Right cardiac atrium (tissue), 5 donors: ENCODE measurements at places on chromosomes 1 and 21. TPM values are rescaled to one million over a fixed set of nuclear protein-coding genes. Genes with fewer than 3 reads are reported as not detected.

- DNase-seq = peak; percentile 69
Observed at GRCh38 chr1:209624558-209625549, 27.4 kb downstream of the LAMB3 start.

- no peak for DNase-seq
Observed at GRCh38 chr1:9222846-9223625, 11.5 kb upstream of the H6PD start.

DNA sequence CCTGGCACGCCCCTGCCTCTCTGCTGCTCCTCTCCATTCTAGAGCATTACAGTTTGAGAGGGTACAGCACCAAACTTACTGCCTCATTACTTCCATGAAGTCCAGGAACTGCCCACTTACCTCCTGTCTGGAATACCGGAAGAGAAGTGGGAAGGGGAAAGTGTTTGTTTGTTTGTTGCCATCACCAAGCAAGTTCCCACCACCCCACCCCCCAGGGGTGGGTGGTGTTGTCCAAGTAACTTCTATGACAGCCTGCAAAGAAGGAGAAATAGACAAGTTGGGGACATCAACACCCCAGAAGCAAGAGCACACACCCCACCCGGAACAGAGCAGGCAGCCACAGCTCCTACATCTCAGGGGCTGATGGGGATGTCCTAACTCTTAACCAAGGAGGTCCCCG is 18.0 kb downstream of the OPTC start:
- DNase-seq = no peak

DNA sequence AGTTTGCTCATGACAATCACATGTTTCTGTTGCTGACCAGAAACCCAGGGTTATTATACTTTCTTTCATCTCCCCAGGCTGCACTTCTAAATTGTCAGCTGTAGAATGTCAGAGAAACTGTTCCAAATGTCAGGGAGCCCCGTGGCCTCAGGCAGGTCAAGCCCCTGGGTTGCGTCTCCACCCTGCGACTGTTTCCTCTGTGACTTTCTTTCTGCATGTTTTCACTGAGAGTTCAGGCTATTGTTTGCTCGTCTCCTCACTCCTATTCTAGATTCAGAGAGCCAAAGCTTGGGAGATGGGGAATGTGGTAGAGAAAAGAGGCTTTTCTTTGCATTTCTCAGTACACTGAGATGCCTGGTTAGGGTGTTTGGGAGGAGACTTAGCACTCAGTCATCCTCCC is 97.4 kb downstream of the CENPF start:
- no peak for DNase-seq

DNA sequence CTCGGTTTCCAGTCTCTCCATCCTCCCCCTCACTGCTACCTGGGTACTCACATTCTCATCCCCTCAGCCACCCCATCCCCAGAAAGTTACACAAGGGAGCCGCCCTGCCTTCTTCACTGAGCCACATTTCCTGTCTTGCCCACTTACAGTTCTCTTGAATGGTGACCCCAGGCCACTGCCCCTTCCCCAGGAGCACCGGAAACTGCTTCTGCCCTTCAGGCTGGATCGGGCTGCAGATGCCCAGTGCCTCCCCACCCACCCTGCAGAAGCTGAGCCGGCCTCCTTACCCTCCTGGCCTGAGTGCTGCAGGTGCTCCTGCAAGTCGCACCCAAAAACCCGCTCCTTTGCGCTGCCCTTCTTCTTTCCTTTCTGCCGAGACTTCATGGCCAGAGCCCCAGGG is 450 bp downstream of the ARHGAP30 start:
- no peak for DNase-seq

- peak; percentile 40 for DNase-seq
Observed at GRCh38 chr1:11281518-11282331, 8.7 kb downstream of the UBIAD1 start.

Gene NUP210L
- total RNA-seq = 0.09 TPM

Gene GLMN
- 6.9 TPM for total RNA-seq

DNA sequence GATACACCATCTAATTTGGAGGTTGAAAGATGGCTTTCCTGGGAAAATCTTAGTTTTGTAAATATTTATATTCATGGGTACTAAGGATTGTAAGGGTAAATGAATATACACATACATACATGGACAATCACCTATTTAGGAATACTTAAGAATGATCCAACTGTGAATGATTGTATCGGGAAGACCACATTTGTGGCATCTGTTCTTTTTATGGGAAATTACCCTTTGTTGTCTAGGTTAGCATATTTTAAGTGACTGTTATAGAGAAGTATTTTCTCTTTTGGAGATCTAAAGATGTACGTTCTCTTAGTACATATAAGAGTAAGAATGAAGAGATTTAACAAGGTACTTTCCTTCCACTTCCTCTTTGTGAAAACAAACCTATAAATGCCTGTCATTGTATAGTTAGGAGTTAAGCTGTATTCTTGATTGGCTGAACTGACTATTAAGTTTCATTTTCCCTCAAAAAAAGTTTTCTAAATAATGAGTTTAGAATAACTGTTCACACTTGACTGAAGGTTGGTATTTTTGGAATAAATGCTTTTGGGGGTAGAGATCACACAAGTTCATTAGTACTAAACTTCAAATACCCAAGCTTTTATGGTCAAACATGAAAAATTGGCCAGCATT is 26.7 kb downstream of the SNX7 start:
- DNase-seq = no peak

- DNase-seq = no peak
Observed at GRCh38 chr1:99677416-99677815, 31.5 kb downstream of the PALMD start.

GRCh38 chr1:79982211-79982610 is 975.7 kb upstream of the ADGRL4 start:
- DNase-seq = peak; percentile 91

GRCh38 chr1:201696217-201696761 is 132.7 kb upstream of the IPO9 start:
- DNase-seq = peak; percentile 92

Gene RNU1-3
- total RNA-seq = 3,675 TPM

- DNase-seq = no peak
Observed at GRCh38 chr1:211601982-211602670, 23.2 kb upstream of the SLC30A1 start.

Gene PRKCZ
- 15.1 TPM for total RNA-seq

Gene NCF2
- 5.7 TPM for total RNA-seq

- DNase-seq = no peak
Observed at GRCh38 chr1:167412072-167412471, 106.3 kb downstream of the CD247 start.

DNA sequence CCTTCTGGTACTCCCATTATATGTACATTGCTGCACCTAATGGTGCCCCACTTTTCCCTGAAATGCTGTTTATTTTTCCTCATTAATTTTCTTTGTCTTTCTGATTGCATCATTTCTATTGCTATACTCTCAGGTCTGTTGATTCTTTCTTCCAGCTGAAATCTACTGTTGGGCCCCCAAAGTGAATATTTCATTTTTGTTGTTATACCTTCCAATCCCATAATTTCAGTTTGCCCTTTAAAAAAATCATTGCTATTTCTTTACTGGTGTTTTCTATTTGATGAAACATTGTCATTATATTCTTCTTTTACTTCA is 3.0 kb upstream of the AADACL4 start:
- DNase-seq = no peak

GRCh38 chr1:47883963-47884362 is 113.2 kb downstream of the TRABD2B start:
- no peak for DNase-seq
